ENCODE measurements at places on chromosomes 3 and 15.

DNA sequence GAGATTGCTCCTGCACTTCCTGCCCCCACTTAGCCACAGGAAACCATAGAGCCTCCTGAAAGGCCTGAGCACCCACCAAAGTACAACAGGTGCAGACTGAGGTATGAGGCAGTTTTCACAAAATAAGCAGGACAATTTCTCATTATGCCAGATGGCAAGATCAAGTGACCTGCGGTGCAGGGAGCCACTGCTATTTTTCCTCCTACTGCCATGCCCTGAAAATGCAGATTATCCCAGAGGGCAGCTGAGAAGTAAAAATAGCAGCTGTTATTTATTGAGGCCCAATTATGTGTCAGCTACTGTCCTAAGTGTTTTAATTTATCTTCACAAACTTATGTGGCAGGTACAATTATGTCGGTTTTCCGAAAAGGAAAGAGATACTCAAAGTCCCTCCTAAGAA is 209.5 kb upstream of the ST8SIA2 start:
- DNase-seq: no peak

GRCh38 chr3:170154084-170154483 is 27.4 kb downstream of the PHC3 start:
- DNase-seq: no peak

- no peak for DNase-seq
These were observed at the start of gene ZNF385D for GRCh38 chr3:21750831-21751391. TSS of gene ZNF385D (minus strand) at chr3:21751210. CDS start at chr3:21750916, 294 bp downstream.

GRCh38 chr3:37913522-37913921 is 51.8 kb downstream of the CTDSPL start:
- DNase-seq: no peak

- DNase-seq: no peak
These were observed 75.5 kb downstream of the NEDD4 start for GRCh38 chr15:55917881-55918296.

- DNase-seq: no peak
These were observed 5.3 kb downstream of the EIF4A2 start for GRCh38 chr3:186788482-186789370.

DNA sequence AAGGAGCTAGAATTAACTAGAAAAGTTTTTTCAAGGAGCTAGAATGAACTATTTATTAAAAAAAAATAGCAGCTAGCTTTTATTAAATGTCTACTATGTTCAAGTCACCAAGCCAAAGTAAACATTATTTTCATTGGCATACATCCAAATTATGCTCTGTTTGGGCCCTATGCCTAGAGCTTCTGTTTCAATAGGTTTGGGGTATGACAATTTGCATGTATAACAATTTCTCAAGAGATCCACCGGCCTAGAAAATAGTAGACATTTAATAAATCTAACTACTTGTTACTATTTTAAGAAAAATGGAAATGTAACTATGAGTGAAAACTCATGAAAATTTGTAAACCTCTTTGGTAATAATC is 8.0 kb downstream of the GABRR3 start:
- no peak for DNase-seq

GRCh38 chr15:23913635-23914034 is 226.5 kb upstream of the NDN start:
- no peak for DNase-seq

- no peak for DNase-seq
These were observed 2.7 kb upstream of the TPM1 start for GRCh38 chr15:63039811-63040210.

DNA sequence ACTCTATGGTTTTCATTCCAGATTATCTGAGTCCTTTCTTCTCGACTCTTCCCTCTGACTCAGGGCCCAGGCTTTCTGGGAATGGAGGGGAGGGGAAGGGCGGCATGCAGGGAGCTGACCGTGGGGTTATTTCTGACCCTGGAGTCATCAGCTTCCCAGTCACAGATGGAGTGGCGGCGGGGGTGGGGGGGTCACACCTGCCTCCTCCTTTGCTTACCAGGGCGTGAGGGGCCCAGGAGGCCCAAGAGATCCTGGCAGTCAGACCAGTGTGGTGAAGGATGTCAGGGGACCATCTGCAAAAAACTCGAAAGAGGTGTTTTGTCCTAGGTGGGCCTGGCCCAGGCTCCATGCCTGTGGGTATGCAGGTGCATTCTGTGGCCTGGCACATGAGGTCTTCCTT is 996 bp upstream of the XIRP1 start:
- DNase-seq: no peak

- no peak for DNase-seq
These were observed 39.7 kb upstream of the ZNF280D start for GRCh38 chr15:56772868-56773639.

- DNase-seq: no peak
These were observed 24.9 kb downstream of the TTC14 start for GRCh38 chr3:180626844-180627243.

GRCh38 chr3:48404440-48405342 is 25.2 kb downstream of the PLXNB1 start:
- no peak for DNase-seq

- DNase-seq: no peak
These were observed 772.3 kb downstream of the SI start for GRCh38 chr3:164306042-164306441.

DNA sequence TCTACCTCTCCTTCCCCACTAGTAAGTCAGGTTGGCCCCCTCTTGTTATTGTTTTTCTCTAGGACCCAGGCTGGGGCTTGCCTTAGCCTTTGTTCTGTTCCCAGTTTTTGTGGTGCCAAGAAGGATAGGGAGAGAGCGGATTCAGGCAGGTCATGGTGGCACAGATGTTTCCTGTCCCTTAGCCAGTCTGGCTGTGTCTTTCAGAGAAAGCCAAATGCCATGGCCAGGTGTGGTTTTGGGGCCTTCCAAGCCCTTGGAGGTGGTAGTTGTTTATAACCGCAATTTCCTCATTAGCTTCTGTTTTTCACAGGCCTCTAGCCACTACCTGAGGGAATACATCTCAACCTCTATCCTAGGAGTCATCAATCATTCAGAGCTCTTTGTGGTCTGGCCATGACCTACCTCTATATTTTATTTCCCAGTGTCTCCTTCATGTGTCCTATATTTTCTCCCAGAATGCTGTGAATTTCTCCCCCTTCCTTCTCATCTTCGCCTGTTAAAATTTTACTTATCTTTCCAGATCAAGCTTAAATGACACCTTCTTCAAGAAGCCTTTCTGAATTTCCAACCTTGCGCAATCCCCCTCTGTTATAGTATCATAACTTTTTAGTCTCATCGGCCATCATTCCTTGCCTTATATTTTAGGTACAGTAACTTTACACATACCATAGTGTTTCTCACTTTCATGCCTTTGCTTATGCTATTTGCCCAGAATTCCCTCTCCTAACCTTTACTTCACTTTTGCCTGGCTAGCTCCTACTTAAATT is 38.2 kb downstream of the TIMP4 start:
- no peak for DNase-seq

DNA sequence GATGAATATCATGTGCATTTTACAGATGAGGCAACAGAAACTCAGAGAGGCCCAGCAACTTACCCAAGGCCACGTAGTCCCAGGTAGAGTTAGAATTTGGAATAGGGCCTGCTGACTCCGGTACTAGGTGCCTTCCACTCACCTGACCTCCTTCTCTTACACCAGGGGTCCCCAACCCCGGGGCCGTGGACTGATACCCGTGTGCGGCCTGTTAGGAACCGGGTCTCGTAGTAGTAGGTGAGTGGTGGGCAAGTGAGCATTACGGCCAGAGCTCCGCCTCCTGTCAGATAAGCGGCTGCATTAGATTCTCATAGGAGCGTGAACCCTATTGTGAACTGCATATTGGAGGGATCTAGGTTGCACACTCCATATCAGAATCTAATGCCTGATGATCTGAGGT is 64.8 kb downstream of the SMAD3 start:
- DNase-seq: no peak

DNA sequence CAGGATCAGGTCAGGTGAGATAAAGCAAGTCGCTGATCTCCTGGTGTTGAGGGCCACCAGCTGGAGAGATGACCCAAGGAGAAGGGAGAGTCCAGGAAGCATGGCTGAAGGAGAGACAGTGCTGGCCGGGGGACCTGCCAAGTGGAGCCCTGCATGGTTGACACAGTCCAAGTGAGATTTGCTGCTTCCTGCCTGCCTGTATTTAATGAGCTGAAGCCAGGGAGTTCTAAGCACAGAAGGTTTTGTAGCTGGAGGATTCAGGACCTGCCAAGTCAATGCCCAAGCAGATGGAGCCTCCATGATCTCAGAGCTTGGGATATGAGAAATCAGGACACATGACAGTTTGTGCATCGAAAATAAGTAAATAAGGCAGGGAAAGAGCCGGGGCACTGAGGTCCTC is 125.6 kb downstream of the SRGAP3 start:
- no peak for DNase-seq

- no peak for DNase-seq
These were observed 222.2 kb upstream of the GADL1 start for GRCh38 chr3:31116651-31117050.

- no peak for DNase-seq
These were observed 210.6 kb upstream of the GADL1 start for GRCh38 chr3:31105011-31105410.

DNA sequence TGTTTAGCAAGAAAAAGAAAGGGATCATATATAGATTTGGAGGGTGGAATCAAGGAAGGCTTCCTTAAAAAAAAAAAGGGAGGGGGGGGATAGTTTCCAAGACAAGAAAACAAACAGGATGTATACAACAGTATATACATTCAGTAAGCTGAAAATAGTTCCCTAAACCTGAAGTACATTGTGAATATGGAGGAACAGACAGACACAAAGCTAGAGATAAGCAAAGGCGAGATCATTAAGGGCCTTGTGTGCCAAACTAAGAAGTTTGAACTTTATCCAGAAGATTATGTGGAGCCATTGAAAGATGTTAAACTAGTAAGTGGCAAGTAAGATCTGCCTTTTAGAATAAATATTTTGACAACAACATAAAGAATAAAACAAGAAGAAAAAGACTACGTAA is 93.3 kb upstream of the IMPG2 start:
- no peak for DNase-seq

DNA sequence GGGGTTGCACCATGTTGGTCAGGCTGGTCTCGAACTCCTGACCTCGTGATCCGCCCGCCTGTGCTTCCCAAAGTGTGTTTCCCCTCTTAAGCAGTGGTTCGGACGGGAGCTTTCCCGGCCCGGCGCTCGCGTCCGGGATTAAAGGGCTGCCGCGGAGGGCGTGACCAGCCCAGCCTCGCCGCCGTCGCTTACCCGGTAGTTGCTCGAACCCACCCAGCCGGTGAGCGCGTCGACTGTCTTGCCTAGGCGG is 513 bp downstream of the CLASP2 start:
- no peak for DNase-seq

DNA sequence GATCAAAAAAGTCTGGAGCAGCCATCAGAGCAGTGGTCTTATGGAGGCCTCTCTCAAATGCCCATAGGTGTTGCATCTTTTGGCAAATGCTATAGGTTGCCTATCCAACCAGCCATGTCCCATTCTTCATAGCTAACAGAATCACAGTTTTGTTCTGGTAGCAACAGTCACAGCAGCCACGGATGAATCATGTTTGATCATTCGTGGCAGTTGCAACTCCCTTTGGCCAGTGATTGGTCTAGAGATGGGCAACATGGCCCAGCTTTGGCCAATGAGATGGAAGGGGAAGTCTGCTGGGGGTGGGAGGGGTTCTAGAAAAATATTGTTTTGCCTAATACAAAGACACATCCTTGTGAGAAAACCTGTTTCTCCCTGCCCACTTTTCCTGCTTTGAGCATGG is 50.3 kb upstream of the PPP2R3A start:
- DNase-seq: no peak

DNA sequence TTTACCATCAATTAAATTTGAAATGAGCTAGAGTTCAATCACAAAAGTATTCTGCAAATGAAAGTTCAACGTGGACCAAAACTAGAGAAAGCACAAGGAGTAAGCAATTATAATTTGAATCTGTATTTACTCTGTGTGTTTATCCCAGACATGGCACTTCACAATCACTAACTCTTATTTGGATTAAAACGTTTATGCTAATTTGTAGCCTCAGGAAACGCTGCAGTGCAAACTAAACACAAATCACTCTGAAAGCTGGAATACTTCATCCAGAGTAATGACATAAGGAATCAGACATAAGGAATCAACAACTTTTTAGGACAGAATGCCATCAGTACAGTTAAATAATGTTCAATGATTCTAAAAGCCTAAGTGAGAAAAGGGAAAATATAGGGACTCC is 18.5 kb downstream of the CEP152 start:
- DNase-seq: no peak

GRCh38 chr3:177787279-177788041 is 590.2 kb upstream of the TBL1XR1 start:
- DNase-seq: no peak

- no peak for DNase-seq
These were observed 479.8 kb upstream of the TBL1XR1 start for GRCh38 chr3:177676947-177677587.

DNA sequence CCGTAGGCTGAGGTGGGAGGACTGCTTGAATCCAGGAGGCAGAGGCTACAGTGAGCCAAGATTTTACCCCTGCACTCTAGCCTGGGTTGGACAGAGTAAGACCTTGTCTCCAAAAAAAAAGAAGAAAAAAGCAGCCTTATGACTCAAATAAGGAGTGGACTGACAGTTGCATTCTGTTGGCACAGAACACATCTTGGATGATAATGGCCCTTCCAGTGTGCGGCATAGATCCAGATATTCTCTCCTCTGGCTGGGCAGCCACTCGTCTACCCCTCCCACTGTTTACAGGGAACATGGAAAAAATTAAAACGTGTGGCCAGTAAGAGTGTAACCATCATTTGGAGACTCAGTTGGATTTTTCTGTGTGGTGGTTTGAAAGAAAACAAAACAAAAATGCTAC is 118.6 kb upstream of the RNF7 start:
- DNase-seq: no peak

DNA sequence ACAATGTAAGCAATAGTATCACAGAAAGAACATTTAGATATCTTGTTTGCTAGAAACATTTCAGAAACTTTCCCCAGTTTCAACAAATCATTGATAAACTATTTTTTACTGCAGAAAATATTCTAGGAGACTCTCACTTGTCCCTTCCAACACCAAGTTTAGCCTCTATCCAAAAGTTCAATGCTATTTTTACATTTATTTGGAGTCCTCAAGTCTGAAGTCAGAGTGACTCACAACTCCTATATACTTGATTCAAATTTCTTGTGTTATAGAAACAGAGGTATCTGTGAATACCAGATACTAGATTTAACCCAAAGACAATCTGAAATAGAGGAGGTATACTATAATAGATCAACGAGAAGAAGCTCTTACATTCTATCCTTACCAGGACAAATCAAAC is 49.6 kb downstream of the RFX7 start:
- no peak for DNase-seq

DNA sequence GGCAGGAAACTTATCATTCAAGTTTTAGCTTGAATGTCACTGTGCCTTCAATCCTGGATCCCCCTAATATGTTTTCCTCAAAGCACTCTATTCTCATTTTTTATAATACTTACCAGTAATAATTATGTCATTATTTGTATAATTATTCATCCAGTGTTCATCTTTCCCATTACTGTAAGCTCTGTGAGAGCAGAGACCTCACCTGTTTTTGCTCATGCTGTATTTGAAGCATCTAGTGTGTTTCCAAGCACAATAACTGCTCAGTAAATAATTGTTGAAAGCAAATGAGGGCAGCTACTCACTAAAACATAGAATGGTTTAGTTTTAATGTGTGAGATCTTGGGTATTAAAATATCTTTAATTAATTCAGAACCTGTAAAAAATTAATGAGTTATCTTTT is 36.9 kb upstream of the KPNA4 start:
- DNase-seq: no peak

- no peak for DNase-seq
These were observed 11.4 kb upstream of the FETUB start for GRCh38 chr3:186628756-186629155.

GRCh38 chr15:78040653-78041244 is 36.8 kb downstream of the TBC1D2B start:
- no peak for DNase-seq

All from NCI-H1930 (cell line).